ELR (cell line): ENCODE measurements at places on chromosomes 4 and X.
A peak's percentile ranks its signal among the peaks of the same experiment; 100 is the strongest.

GRCh38 chr4:76969941-76970529 lies 20.5 kb downstream of the SEPTIN11 start:
- DNase-seq, result no peak

- DNase-seq, result no peak
Observed at GRCh38 chr4:153518001-153518400, 51.8 kb downstream of the TMEM131L start.

GRCh38 chr4:143406523-143406922 lies 69.8 kb downstream of the GAB1 start:
- DNase-seq, result no peak

DNA sequence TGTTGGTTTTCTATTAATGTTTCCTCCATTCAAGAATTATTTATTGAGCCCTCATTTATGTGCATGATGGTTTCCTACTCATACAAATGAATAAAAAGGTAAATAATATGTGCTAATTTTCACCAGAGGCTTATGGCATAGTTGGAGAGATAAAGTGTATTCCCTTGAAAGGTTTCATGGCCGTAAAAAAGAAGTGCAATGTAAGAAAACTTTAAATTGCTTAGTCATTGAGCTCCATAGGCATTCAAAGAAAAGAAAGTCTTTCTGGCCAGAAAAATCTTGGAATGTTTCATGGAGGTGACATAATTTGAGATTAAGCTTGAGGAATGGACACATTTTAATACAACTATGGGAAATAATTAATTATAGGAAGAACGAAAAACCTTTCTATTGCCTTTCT lies 8.7 kb downstream of the KLHL4 start:
- DNase-seq, result no peak

GRCh38 chrX:130082244-130083106 lies 27.8 kb downstream of the ELF4 start:
- no peak for DNase-seq

GRCh38 chr4:3414421-3415279 lies 27.1 kb upstream of the HGFAC start:
- DNase-seq, result no peak

DNA sequence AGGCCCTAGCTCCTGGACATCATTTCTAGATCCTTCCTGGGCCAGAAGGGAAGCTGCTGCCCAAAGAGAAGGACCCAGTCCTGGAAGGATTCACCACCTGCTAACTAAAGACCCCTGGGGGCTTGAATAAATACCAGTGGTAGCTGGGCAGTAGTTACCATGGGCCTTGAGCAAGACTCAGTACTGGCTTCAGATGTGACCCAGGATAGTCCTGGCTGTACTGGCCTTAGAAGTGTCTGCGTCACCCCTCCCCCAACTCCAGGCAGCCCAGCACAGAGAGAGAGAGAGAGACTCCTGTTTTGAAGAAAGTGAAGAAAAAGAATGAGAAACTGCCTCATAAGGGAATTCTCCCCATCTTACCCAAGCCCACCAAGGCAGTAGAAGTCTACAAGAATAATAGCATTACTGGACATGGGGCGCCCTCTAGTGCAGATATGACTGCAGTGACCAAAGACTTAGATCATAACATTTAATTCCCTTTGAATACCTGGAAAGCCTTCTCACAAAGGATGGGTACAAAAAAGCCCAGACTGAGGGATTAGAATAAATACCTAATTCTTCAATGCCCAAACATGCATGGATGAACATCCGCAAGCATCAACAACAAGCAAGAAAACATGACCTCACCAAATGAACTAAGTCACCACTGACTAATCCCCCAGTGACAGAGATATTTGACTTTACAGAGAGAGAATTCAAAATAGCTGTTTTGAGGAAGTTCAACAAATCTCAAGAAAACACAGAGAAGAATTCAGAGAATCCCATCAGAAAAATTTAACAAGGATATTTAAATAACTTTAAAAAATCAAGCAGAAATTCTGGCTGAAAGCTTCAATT lies 171.8 kb downstream of the HNRNPD start:
- peak; percentile 59 for DNase-seq

GRCh38 chr4:168836490-168836889 lies 173.6 kb downstream of the CBR4 start:
- DNase-seq, result no peak

DNA sequence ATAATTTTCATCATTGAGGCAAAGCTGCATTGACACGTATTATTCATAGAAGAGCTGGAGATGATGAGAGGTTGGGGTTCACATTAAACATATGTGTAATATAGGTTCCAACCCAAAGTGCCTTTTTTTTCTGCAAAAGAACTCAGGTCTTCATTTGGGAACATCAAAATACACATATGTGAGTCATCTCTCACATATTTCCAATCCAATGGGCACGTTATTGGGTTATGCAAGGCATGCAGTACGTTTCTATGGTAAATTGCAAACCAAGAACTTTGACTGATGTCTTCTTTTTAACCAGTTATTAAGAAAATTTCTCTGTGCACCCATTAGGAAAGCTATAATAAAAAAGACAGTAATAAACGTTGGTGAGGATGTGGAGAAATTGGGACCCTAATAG lies 150.3 kb upstream of the FAM9B start:
- peak; percentile 37 for DNase-seq

GRCh38 chr4:42483426-42484379 lies 86.4 kb downstream of the SHISA3 start:
- no peak for DNase-seq

DNA sequence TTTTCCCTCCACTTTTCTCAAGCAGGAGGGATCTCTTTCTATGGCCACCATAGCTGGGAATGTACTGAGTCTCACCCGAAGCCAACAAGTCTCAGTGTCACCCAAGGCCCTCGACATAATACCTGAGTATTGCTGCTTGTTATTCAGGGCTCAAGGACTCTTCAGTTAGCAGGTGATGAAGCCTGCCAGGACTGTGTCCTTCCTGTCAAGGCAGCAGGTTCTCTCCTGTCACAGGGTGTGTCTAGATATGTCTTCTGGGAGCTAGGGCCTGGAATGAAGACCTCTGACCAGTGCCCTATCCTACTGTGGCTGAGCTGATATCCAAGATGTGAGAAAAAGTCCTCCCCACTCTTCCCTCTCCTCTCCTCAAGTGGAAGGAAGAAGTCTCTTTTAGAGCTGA lies 391.0 kb upstream of the DIPK2B start:
- DNase-seq, result no peak

- DNase-seq, result no peak
Observed at GRCh38 chrX:40314070-40314469, 216.3 kb upstream of the BCOR start.

GRCh38 chrX:140944710-140945109 lies 57.7 kb upstream of the SPANXB1 start:
- no peak for DNase-seq

GRCh38 chr4:94285666-94286065 lies 57.0 kb downstream of the HPGDS start:
- DNase-seq, result no peak

DNA sequence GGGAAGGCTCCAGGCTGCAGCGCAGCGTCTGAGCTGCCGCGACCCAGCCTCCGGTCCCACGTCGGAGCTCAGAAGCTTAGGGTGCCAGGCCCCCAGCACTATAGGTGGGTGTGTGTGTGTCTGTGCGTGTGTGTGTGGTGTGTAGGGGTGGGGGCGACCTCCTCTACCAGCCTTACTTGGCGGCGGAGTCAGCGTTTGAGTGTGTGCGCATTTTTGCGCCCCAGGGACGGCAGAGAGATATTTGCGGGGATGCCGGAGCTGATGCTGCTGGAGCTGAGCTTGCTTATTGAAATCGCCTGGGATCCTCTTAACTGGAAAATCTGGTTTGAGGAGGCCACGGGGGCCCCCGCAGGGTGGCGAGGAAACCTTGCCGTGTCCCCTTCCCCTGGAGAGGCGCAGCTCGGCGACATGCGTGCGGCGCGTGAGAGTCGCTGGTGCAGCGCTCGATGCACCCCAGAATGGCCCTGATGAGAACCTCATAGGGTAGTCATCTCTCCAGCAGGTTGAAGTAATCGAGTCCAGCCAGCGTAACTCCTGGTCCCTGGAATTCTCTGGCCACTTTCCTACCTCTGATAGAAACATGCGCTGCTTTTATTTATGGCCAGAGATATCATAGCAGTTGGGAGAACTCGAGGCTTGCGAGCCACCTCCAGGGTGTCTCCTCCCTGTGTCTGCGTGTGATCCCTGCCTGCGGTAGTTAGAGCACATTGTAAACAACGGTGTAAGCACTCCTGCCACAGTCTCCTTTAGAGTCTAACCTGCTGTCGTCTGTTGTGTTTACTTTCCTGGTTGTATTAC lies 2.7 kb downstream of the ADGRL3 start:
- DNase-seq, result peak; percentile 42

DNA sequence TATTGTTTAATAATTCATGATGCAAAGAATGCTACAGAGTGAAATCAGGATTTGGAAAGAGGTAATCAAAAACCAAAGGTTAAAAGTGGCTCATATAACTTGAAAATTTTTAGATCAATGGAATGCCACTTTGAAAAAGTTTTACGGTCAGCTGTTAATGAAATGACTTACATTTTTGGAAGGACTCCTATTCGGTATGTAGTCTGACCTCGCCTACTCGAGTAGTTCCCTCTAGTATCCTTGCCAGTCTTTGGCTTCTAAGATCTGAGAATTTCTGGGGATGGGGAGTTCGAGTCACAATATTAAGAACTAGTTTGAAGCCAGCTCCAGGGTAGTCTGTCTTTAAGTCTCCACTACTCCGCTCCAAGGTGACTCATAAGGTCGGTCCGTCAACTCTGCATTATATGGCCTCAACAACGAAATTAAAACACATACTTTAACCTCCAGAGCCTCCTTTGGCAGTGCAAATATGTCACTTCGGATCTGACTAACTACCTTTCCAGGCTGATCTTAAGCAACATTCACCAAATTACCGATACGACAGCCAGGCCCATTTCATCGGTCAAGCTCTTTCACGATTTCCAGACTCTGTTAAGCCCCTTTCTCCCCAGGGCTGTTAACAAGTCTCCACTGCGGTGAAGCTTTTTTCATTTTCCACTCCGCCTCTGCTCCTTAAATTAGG lies 733 bp upstream of the NAA15 start:
- peak; percentile 78 for DNase-seq

DNA sequence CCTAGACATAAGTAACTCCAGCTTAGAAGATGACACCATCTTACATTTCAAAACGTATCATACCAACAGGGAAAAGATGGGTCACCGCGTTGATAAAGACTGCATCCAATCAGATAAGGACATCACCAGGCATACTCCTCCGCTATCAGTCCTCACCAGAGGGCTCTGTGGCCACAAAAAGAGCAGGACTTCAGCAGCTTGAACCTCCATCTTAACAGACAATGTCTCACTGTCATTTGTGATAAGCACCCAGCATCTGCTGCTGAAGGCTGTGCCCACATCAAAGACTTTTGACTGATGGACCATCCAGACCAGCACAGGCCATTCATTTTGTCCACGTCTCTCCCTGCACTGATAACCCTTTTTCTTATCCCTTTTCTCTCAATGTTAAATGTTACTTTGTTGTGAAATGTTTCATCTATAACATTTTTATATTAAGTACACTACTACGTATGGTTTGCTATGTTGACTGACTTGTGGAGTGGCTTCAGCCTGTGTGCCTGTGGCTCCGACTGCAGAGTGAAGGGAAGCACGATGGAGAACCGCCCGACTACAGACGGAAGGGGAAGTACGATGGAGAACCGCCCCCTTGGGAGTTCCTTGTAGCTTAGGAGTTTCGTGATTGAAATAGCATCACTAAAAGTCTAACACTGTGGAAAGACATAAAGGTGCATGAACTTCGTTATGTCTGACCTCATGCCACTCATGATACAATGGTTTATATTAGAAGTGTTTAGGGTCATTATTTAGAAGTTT lies 595.4 kb upstream of the AGA start:
- DNase-seq, result no peak

DNA sequence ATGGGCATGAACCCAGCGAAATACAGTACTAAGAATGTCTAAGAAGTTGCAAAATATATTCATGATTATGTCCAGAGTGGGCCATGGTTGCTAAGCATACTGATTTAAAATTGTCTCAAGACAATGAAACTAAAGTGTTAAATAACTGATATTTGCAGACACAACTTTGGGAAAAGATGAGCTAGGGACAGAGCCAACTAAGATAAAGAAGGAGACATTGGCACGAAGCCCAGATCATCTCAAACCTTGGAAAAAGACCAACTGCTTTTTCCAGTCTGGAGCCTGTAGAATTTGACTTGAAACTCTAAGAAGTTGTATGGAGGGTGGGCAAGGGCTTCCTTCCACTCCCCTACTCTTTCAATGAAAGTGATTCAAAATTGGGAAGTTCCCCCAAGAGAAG lies 108.5 kb upstream of the GLRA2 start:
- DNase-seq, result no peak

GRCh38 chrX:79325263-79325958 lies 41.7 kb downstream of the ITM2A start:
- no peak for DNase-seq

DNA sequence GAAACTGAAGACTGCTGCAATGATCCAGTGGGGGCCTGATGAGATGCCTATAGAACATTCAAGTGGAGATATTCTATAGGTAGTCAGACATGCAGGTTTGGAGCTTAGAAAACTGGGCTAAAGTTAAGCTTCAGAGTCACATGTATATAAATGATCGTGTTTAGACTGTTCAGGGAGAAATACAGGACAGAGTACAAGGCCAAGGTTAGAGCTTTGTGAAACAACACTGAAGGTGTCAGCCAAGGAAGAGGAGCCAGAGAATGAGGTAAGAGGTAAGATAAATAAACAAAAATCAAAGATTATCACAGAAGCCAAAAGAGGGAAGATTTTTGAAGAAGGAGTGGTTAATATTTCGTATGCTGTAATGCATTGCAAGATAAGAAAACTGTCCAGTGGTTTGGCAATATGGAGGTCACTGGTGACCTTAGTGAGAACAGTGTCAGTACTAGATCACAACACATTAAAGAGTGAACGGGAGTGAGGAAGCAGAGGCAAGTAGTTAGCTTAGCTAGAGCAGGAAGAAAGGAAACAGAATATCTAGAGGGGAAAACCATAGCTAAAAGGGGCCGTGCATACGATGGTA lies 58.0 kb upstream of the KLHL13 start:
- no peak for DNase-seq

DNA sequence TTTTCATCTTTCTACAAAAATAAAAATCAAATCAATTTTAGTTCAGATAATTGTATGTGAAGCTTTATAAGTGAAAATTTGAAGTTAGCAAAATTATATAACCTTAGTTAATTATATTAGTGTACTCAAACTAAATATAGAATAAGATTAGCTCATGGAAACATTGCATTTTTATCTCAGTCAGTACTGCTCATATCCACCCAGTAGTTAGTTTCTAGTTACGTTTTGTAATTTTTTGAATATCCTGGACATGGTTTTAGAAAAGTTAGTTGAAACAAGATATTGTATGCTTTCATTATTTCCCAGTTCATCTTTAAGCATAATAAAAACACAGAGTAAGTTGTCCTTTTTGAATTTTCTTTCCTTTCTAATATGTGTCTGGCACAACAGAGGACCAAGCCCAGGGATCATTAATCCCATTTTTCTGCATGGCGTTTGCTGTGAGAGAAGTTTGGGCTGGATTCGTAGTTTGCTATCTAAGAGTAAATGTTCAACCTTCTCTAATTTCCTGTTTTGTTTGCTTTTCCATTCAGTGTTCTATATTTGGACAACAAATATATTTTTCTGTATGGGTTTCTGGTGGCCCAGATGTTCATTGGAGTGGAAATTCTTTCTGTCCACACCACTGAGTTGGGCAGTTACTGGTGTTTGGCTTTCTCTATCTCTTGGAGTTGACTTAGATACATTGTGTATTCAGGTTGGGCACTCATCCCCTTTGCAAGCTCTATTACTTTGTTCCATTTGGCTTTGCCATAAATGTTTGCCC lies 12.1 kb downstream of the TBL1X start:
- no peak for DNase-seq
